ENCODE measurements at places on chromosomes 11 and 22.

GRCh38 chr11:772429-773390 is 4.6 kb downstream of the GATD1 start:
- DNase-seq: no peak

- no peak for DNase-seq
Measured at GRCh38 chr22:46747646-46748045, 9.6 kb upstream of the CERK start.

GRCh38 chr11:113839842-113840241 is 35.5 kb downstream of the USP28 start:
- no peak for DNase-seq

GRCh38 chr22:48750282-48750681 is 1077.4 kb downstream of the BRD1 start:
- DNase-seq: no peak

GRCh38 chr11:6307876-6308275 is 12.4 kb downstream of the CAVIN3 start:
- peak; percentile 18 for DNase-seq

DNA sequence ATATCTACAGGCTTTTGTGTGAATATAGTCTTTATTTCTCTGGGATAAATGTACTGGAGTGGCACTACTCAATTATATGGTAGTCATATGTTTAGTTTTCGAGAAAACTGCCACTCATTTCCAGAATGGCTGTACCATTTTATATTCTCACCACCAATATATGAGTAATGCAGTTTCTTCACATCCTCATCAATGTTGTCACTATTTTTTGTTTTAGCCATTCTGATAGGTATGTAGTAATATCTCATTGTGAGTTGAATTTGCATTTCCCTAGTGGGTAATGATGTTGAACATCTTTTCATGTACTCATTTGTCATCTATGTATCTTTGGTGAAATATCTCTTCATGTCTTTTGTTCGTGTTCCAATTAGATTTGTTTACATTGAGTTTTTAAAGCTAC is 18.0 kb downstream of the ACRV1 start:
- DNase-seq: no peak

DNA sequence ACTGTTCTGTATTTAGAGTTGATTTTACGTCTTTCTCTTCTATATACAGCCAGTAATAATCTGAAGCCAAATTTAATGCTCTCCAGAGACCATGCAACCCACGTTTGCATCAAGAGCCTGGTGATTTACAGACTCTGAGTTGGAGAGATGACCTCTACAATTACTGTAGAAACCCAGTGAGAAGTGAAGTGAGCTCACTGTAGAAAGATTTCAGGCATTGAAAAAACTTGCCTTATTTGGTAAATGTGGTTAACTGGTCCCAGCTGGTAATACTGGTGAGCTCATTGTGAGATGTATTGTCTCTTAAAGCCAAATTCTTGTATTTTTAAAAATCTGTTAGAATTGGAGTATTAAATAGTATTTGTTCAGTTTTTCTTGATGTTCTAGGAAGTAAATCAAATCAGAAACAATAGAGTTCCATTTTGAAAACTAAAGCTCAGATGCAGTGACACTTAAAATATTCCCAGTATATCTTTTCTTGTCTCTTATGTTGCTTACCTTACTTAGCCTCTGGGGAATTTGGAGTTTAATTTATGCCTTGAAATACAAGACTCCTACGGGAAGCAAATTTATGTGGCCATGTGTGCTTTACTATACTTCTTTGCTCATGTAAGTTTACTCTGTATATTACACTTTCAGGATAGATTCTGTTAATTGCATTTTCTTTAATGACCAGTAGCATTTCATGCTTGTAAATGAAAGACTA is 189.9 kb downstream of the ARHGAP42 start:
- DNase-seq: peak; percentile 99
